ENCODE measurements at places on chromosomes 6 and 20.

GRCh38 chr6:40194447-40195170 is 260.3 kb upstream of the MOCS1 start:
- DNase-seq = no peak

DNA sequence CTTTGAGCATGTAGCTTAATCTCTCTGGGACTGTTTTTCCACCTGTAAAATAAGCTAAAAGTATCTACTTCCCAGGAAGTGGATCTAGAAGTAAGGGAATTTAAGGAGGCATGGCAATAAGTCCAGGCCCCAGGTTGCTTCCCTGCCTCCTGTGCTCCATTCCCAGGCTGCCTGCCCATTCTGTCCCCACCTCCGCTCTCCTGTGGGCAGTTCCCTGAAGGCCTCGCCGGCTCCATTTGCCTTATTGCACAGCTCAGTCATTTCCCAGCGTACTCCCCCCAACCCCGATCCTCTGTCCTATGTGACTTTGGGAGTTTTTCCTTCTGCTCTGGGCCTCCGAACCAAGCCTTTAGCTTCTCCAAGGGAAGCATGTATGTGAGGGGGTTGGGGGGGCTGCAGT is 4.6 kb downstream of the SLC29A1 start:
- DNase-seq = no peak

DNA sequence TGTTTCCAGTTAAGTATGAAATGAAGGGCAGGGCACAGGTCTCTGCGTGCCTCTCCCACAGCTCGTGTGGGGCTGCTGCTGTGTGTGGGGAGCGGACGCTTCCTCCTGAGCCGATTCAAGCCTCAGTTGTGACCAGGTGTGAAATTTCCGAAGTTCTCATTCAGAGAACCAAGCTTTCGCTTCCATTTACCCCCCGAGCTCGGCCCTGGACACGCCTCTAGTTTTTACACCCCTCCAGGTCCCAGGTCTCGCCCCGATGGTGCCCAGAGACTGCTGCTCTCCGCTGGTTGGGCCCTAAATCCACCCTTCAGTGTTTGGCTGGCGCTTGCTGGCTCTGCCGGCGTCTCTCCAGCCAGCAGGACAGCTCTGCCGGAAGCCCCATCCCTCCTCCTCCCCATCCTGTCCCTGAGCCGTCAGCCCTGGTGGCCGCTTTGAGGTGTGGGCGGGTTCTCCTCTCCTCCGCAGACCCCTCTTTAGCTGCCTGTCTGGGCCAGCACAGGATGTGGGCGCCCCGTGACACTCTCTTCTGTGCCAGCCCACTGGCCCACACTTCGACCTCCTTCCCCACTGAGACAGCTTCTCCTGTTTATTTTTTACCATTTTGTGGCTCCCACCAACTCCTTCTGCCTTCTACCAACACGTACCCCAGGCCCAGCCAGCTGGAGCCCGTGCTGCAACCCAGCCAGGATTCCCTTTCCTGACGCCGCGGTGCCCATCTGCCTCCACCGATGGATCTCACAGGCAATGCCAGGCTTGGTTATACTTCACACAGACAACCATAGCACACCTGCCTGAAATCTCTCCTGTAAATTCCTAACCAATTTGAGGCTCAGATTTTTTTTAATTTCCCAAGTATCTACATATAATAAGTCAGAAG is 142.8 kb downstream of the DLL1 start:
- DNase-seq = peak; percentile 23

DNA sequence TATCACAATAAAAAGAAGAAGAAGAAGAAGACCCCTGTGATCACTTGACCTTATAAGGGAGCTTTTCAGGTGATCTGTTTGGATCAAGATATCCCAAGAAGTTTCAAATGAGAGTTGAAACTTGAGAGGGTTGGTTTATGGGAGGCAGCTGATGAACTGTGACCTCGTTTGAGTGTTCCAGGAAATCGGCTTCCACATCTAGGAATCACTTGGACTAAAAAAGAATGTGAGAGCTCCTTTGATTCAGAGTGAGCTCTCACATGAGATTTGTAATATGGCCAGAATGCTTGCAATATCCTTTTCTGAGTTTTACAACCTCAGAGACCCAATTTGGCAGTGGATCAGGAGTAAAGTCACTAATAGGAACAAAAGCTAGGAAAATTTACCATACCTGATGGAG is 228.1 kb downstream of the ATXN1 start:
- DNase-seq = no peak

- no peak for DNase-seq
Observed at GRCh38 chr20:1825938-1826445, 69.2 kb upstream of the SIRPA start.
